RWPE1 (cell line): ENCODE measurements at places on chromosomes 13 and 19.

DNA sequence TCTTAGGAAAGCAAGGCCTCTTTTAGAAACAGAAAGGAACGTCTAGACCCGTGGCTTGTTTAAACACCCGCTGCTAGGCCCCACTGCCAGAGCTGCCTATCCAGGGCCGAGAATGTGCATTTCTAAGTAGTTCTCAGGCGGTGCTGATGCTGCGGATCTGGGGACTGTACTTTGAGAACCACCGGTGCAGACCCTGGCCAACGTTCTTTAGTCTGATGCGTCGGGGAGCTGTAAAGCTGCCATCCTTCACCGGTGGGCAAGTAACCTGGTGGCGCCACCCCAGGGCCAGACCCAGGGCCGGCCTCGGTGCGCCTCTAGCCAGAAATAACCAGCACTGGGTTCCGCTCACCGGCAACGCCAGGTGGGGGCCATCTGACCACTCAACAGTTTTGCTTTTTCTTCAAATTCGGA is 47.1 kb downstream of the TGDS start:
- peak; percentile 41 for DNase-seq

- DNase-seq: no peak
Observed at GRCh38 chr13:113874177-113874576, 10.3 kb upstream of the GAS6 start.

- DNase-seq: no peak
Observed at GRCh38 chr13:28805193-28805819, 14.8 kb upstream of the MTUS2 start.

DNA sequence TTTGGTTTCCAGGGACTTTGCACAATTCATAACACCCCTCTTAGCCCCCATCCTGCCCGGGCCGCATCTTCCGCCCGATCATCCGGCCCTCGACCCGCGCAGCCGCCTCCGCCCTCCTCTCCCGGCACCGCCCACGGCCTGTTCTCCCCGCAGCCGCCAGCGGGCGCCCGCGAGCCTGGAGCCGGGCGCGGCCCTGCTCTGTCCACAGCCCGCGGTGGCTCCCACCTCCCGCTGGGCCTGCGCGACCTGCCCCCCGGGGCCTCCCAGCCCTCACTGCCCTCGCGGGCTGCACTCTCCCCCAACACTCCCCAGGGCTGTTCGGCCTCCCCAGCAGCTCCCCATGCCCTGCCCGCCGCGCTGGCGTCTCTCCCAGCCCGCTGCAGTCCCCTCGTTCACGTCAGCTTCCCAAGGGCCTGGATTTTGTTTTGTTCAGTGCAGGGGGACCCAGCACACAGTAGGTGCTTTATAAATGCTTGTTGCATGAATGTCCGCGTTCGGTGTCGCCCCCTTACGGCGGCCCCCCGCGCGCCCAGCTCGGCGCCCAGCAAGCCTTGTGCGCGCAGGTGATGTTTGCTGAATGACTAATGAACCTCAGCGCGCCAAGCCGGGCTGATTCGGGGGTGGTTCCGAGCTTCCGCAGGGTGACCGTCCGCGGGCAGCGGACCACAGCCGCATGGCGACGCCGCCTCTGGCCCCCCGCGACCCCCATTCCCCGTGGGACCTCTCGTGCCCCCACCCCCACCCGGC is 4.6 kb upstream of the APC2 start:
- DNase-seq: peak; percentile 71

- no peak for DNase-seq
Observed at GRCh38 chr13:54357284-54357933, 1328.8 kb downstream of the OLFM4 start.

DNA sequence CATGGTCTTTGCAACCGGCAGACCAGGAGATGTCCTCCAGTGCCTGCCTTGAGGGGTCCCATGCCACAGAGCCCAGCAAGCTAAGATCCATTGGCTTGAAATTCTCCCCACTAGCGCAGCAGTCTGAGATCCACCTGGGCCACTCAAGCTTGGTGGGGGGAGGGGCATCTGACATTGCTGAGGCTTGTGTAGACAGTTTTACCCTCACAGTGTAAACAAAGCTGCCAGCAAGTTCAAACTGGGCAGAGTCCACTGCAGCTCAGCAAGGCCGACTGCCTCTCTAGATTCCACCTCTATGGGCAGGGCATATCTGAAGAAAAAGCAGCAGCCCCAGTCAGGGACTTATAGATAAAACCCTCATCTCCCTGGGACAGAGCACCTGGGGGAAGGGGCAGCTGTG is 32.0 kb upstream of the ITM2B start:
- DNase-seq: no peak

- DNase-seq: peak; percentile 4
Observed at GRCh38 chr13:60226507-60226906, 62.8 kb upstream of the DIAPH3 start.

- DNase-seq: no peak
Observed at GRCh38 chr13:28579322-28579721, 79.6 kb upstream of the POMP start.

GRCh38 chr13:33105387-33106005 is 89.3 kb downstream of the KL start:
- no peak for DNase-seq

DNA sequence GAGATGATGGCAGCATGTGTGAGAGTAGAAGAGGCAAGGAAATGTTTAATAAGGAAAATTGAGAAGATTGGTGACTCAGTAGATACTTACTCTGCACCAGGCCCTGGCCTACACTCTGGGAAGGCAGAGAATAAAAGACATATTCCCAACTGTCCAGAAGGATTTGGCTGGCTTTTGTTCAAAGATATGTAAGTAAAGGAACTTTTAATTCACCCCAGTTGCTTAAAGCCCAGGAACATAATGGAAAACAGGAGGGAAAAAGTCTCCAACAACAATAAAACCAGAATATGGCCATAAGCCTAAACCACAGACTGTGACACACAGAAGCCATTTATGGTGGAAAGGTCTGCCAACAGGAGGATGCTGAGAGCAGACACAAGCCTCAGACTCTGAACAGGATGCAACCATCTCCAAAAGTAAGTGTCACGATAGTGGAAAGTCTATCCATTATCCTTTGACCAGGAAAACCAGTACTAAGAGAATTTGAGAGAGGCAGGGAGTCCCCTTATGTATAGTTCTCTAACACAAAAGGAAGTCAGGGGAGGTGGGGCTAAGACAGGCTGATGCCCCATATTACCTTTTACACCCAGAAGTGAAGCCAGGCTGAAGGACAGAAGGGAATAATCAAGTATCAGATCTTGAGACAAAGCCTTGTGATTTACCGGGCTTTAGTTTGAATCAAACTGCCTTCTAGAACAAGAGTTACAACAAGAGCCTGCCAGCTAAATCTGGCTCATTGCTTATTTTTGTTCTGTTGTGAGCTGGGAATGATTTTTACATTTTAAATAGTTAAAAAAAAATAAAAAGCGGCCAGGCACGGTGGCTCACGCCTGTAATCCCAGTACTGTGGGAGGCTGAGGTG is 169.5 kb upstream of the STARD13 start:
- no peak for DNase-seq

GRCh38 chr13:75399168-75399878 is 82.6 kb downstream of the TBC1D4 start:
- no peak for DNase-seq

GRCh38 chr13:41501281-41501680 is 43.9 kb downstream of the RGCC start:
- no peak for DNase-seq
